ENCODE measurements at places on chromosomes 5 and 9.

- peak; percentile 71 for DNase-seq
These were observed 3.5 kb upstream of the ZNF366 start for GRCh38 chr5:72510610-72511181.

DNA sequence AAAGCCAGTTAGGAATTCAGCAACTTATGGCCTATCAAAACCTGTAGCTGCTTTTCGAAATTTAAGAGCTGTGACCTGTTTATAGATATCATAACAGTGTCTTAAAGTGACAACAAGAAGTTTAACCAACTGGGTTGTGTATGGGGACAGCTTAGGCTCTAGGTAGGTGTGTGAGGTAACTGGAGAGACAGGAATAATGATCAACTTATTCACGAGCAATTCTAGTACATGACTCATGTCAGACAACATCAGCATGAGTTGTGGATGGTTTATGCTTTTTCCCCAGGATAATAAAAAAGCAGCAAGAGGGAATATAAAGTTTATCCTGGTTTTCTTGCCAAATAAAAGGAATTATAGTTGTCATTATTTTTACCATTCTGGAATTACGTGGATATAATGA lies 88.6 kb downstream of the GDNF start:
- DNase-seq = no peak

DNA sequence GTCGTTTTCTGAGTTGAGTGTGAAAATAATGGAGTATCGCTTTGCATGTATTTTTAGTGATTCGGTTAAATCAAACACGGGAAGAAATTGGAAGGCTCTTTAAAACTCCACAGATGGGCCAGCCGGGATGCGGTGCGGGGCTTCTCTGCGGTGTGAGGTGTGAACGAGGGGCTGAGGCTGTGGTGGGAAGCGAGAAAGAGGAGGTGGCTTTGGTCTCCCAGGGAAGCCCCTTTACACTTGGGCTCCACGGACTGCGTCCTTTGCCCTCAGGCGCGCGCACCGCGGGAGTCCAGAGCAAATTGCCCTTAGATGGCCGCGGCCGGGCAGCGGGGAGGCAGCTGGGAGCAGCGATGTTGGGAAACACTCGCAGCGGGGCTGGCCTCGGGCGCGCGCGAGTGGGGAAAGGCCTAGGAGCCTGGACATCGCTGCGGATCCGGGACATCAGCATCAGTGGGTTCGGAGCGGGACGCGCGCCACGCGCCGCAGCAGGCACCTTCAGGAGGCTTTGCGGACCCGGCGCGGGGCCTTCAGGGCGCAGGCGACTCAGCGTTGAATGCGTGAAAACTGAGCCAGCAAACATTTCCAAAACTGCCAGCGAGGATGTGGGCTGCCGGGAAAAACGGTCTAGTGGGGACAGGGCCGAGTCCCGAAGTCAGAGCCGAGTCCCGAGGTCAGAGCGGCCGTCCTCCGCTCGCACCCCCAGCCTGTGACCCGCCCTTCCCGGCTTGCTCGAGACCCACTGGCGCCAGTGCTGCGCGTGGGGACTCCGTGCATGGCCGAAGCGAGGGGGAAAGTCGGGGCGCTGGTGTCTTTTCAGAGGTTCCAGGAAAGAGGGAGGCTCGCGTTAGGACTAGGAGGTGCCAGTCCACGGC lies 6.5 kb downstream of the IRX1 start:
- no peak for DNase-seq

- DNase-seq = no peak
These were observed 196.9 kb downstream of the CACNA1B start for GRCh38 chr9:138074516-138074915.

DNA sequence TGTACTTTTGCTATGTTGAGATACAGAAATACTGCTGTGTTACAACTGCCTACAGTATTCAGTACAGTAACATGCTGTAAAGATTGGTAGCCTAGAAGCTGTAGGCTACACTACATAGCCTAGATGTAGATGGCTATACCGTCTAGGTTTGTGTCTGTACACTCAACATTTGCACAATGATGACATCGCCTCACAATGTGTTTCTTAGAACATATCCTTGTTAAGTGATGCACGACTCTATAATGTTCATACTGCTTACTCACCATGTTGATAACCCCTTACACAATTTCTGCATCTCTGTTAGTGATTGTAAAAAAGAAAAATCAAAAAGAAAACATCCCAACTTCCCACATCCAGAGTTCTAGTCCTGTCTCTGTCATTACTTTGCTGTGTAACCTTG lies 450.0 kb downstream of the CCDC171 start:
- DNase-seq = no peak

DNA sequence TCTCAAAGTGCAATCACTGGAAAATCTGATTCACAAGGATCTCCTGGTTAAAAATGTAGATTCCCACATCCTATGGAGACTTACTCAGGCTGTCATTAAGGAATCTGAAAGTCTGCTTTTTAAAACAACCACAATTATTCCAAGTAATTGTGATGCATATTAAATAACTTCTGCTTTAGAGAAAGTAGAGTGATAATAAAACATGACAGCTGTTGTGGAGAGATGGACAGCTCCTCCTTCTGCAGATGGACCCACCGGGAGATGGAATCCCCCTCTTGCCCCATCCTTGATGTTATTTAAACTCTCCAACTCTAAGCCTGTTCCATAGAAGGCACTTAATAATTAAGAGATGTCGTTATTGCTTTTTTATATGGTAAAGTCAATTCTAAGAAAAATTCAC lies 802.2 kb downstream of the CDH12 start:
- DNase-seq = no peak

DNA sequence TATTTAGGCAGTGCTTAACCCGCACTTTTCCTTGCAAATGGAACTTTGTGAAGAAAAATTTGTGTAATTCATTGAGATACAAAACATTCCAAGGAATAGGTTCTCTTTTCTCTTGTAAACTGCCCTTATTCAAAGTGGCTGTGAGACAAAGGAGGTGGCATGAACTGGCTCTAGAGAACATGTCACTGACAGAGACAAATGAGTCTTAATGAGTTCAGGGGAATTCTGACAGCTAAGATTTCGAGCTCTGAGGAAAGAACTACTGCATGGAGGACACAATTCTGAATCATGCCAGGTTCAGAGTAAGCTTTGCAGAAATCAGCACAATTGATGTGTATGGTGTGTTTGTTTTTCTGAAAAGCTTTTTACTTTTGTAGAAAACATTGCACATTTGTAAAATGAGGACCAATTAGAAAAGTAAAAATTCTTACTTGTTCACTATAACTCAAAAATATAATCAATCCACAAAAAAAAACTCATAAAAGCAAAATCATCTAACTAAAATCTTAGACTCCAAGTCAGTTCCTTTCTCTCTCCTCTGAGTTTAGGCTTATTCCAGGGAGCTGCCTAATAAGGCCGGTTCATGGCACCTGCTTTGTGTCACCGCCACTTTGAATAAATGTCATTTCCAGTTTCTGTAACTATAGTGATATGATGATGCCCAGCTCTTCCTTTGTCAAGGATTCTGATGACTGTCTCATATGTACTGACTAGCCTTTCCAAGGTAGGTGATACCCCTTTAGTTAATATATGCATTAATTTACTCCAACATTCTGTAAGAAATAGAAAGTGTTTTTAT lies 163.2 kb downstream of the HCN1 start:
- no peak for DNase-seq

- no peak for DNase-seq
These were observed 39.6 kb upstream of the ELL2 start for GRCh38 chr5:96001262-96001661.

- no peak for DNase-seq
These were observed 184.0 kb downstream of the GOLPH3 start for GRCh38 chr5:31990081-31990650.

- peak; percentile 87 for DNase-seq
These were observed 353 bp upstream of the PAX5 start for GRCh38 chr9:37034305-37034937.

DNA sequence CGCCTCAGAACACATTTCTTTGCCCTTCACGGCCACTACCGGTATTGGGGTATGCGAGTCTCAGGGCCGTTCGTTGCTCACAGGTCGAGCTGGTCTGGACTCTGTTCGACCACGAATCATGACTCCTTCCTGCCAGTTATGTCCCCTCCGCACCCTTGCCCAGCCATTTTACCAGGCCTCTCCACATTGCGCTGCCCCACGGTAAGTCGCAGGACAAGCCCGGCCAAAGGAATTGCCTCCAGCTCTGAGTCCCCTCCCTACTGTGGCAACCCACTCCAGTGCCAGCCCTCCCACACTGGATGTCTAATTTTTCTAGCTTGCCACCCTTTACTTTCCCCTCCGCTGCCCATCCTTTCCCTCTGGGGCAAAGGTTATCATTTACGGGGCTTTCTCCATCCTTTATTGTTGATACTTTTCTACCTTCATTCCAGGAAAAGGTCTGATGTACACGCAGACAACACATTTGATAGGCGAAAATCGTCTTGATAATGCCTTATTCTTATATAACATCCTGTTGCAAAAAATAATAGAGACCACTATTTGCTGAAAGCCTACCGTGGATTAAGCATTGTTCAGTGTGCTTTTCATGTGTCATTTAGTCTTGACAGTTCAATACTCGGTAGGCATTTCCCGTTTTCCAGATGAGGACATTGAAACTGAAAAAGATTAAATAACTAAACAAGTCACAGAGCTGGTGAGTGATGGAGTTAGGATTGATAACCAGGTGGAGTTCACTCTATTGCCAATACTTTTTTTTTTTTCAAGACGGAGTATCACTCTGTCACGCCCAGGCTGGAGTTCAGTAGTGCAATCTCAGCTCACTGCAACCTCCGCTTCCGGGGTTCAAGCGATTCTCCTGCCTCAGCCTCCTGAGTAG lies 958 bp upstream of the HSPA5 start:
- peak; percentile 34 for DNase-seq

DNA sequence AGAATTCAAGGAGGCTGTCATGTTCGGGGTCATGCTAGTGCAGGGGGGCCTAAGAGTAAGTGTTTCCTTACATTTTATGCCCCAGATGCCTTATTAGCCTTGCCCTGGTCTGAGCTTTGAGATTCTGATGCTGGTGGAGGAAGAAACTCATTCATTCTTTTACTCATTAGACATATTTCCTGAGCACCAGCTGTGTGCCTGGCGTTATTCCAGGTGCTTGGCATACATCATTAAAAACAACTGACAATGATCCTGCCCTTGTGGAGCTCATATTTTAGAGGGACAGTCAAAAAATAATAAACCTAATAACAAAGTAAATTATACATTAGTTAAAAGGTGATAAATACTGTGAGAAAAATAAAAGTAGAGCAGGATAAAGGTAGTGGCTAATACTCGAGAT lies 138.9 kb upstream of the SGCD start:
- DNase-seq = no peak

- no peak for DNase-seq
These were observed 1461.4 kb upstream of the CDH9 start for GRCh38 chr5:28499766-28500290.

GRCh38 chr5:126600631-126601511 lies at the start of gene PHAX:
Gene PHAX, plus strand, starts transcription at chr5:126600947. Its CDS starts 16 bp downstream, at chr5:126600963.
- peak; percentile 86 for DNase-seq

- DNase-seq = no peak
These were observed 221.1 kb downstream of the MAN2A1 start for GRCh38 chr5:109910874-109911273.

DNA sequence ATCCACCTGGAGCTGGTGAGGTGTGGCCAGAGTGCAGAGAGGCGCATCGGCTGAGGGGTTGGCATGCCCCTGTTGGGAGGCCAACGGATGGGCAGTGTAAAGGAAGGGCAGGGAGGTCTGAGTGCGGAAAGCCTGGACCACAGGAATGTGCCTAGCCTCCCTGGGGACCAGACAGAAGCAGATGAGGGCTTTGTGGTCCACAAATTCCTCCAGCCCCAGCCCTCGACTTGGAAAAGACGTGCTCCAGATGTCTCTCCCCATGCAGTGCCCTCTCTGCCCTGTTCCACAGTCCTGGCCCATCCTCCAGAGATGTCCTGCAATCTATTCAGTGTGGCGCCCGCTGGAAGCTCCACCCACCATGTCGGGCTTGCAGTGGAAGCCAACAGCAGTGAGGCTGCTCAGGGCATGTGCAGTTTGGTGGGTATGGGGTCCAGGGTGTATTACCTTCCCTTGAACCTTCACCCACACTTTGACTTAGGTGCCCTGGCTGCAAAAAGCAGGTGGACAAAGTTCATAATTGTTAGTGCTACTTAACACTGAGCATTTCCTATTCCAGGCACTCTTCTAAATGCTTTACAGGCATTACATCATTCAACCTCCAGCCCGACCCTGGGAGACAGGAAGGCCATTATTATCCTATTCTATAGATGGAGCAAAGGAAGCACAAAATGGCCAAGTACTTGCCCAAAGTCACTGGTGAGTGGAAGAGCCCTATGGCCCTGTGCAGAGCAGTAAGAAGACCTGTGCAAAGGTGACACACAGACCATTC lies 120.2 kb upstream of the SLC25A48 start:
- no peak for DNase-seq

- peak; percentile 24 for DNase-seq
These were observed 1548.6 kb downstream of the EFNA5 start for GRCh38 chr5:106121972-106122605.

- no peak for DNase-seq
These were observed 4.0 kb downstream of the MAT2B start for GRCh38 chr5:163509291-163509951.

GRCh38 chr5:156798201-156798600 lies 51.9 kb upstream of the PPP1R2B start:
- DNase-seq = no peak

DNA sequence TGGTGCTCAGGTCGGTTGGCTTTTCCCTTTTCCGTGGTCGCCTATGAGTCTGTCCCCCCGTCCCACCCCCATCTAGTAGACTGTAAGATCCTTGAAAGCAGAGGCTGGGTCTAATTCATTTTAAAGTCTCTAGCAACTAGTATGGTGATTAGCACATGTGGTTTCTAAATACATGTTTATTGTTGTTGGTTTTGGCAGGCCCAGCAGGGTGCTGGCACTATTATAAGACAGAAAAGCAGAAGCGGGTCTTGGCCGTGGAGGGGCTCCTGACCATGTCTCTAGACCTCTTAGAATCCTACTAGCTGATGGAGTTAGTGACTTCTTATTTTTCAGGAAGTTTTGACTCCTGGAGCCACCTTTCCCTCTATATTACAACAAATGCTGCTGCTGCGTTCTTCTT lies 61.5 kb upstream of the TNFSF8 start:
- DNase-seq = peak; percentile 22

GRCh38 chr9:92206488-92206887 lies 87.0 kb downstream of the IARS1 start:
- DNase-seq = peak; percentile 55

DNA sequence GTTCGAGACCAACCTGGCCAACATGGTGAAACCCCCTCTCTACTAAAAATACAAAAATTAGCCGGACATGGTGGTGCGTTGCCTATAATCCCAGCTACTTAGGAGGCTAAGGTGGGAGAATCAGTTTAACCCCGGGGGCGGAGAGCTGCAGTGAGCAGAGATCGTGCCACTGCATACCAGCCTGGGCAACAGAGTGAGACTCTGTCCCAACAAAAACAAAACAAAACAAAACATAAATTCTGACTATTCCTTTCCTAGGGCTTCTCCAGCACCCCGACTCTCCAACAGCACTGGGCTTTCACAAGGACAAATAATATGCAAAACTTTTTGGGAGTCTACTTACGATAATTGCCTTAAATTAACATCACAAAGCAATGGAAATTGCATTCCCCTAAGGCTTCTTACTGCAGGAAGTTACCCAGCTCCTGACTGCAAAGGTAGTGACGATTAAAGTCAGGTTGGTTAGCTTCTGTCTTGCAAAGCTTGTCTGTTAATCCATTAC lies 15.9 kb upstream of the CDKN2AIPNL start:
- DNase-seq = no peak

- no peak for DNase-seq
These were observed 142.6 kb downstream of the SAXO1 start for GRCh38 chr9:18890372-18890771.

Data from suppressor macrophage treated with lipopolysaccharide for 1 hour (primary cell).